NCI-H774 (cell line): ENCODE measurements at places on chromosomes 4 and X.

GRCh38 chrX:1534301-1535168 is 2.5 kb downstream of the P2RY8 start:
- no peak for DNase-seq

DNA sequence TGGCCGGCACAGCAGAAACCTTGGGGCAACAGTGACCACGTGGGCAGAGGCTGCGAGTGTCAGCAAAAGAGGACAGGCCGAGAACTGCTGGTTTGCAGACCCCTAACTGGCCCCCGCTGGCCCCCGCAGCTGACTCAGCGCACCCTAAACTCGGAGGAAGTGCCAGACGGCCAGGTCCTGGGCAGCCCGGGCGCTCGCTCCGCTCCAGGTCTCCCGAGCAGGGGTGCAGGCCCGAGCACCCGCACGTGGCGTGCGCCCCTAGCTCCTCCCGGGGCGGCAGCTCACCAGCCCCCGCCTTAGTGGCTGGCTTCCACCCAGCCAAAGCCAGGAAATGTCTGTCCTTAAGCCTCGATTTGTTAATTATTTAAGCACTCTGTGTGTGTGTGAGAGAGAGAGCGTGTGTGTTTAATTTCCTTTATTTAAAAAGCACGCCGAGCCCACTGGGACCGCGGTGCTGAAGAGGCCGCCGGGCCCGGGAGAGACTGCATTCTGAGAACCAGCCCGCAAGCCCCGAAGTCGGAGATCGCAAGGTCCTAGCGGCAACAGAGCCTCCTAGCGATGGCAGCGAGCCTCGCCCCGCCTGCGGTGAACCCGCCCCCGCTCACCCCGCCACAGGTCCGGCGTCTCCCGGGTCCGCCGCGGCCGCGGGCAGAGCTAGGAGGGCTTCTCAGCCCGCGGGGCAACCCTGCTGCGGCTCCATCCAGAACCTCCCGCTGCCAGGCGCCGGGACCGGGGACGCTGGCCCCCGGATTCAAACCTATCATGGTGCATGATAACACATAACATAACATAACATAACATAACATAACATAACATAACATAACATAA is 45.9 kb upstream of the CDKN2AIP start:
- peak; percentile 33 for DNase-seq

- no peak for DNase-seq
Measured at GRCh38 chr4:68630371-68630770, 40.1 kb downstream of the UGT2B15 start.

DNA sequence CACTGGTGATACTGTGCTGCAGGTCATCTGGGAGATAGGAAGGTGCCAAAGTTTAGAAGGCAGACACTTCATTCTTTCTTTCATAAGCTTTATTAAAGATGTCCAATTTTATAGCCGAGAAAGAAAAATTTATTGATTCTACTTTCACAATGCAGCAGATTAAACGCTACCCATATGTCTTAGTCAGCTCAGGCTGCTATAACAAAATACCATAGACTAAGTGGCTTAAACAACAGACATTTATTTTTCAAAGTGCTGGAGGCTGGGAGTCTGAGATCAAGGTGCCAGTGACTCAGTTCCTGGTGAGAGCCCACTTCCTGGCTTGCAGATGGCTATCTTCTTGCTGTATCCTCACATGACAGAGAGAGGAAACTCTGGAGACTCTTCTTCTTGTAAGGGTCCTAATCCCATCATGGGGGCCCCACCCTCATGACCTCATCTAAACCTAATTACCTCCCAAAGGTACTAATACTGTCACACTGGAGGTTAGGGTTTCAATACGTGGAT is 33.4 kb upstream of the KLHL34 start:
- no peak for DNase-seq

DNA sequence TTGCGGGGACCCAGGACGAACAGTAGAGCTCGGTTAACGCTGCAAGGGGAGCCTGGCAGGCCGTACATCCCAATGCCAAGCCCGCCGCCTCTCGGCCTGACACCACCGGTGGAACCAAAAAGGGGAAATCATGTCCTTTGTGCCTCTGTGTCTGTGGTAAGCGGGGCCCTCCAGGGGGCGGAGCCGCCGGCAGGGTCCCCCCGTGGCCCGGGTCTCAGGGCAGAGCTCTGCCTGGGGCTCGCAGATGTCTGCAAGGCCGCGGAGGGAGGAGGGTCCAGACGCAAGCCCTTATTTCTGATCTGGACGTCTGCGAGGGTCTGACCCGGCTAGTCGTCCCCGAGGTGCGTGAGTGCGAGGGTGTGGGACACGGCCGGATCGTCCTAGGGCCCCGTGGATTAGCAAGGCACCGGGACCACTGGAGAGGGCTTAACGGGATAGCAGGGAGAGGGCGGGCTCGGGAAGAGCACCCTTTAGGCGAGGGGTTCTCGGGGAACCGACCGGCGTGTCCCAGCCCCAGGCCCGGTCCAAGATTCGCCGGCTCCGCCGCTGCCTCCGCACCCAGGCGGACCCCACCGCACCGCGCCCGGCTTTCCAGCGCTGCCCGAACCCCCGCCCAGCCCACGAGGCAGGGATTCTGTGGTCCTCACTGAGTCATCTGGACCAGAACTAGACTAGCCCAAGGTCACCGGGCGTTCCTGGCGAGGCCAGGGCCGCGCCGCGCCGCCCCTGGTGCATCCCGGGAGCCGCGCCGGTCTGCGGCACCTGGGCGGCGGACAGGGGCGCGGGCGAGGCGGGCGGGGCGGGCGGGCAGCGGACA is 863 bp upstream of the FAM193A start:
- no peak for DNase-seq

GRCh38 chrX:16876696-16877095 is 6.5 kb upstream of the RBBP7 start:
- DNase-seq = no peak

GRCh38 chrX:103063191-103063845 is 653 bp downstream of the BEX1 start:
- peak; percentile 36 for DNase-seq

- DNase-seq = no peak
Measured at GRCh38 chr4:175413561-175413960, 398.5 kb downstream of the GPM6A start.
